CD4-positive, alpha-beta T cell treated with Interleukin-1 beta for 1 hour (primary cell): ENCODE measurements at places on chromosomes 5 and 9.

DNA sequence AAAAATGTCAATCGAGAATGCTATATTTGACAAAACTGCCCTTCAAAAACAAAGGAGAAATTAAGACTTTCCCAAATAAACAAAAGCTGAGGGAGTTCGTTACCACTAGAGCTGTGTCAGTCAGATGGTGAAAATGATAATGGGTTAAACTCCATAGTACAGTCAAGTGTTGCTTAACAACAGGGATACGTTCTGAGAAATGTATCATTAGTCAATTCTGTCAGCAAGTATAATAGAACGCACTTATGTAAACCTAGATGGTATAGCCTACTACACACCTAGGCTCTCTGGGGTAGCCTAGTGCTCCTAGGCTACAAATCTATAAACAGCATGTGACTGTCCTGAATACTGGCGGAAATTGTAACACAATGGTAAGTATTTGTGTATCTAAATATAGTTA lies 138.7 kb downstream of the DRD1 start:
- DNase-seq, result no peak

DNA sequence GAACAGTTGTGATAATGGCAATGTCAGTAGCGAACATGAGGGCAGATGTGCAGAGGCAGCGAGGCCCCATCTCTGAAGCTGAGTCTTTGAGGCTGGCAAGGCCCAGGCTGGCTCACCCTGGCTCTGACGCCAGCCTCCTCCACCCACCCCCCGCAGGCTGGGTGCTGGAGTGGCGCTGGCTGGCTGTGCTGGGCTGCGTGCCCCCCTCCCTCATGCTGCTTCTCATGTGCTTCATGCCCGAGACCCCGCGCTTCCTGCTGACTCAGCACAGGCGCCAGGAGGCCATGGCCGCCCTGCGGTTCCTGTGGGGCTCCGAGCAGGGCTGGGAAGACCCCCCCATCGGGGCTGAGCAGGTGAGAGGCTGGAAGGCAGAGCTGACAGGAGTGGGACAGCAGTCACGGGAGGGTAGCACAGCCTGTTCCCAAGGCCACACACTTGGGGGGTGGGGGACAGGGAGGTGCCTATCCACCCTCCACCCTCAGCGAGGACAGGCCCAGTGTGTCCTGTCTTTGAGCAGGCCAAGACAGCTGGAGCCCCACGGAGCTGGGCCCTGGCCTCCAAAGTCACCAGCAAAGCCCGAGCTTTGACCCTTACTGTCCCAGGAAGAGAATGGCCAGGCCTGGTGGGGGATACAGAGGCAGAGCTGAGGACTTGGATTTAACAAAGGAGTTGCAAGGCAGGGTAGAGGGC lies 5.6 kb downstream of the SLC2A8 start:
- DNase-seq, result no peak

- no peak for DNase-seq
Observed at GRCh38 chr5:127766676-127767335, 63.6 kb downstream of the CCDC192 start.

- no peak for DNase-seq
Observed at GRCh38 chr9:34237836-34238235, 59.0 kb downstream of the UBAP1 start.

DNA sequence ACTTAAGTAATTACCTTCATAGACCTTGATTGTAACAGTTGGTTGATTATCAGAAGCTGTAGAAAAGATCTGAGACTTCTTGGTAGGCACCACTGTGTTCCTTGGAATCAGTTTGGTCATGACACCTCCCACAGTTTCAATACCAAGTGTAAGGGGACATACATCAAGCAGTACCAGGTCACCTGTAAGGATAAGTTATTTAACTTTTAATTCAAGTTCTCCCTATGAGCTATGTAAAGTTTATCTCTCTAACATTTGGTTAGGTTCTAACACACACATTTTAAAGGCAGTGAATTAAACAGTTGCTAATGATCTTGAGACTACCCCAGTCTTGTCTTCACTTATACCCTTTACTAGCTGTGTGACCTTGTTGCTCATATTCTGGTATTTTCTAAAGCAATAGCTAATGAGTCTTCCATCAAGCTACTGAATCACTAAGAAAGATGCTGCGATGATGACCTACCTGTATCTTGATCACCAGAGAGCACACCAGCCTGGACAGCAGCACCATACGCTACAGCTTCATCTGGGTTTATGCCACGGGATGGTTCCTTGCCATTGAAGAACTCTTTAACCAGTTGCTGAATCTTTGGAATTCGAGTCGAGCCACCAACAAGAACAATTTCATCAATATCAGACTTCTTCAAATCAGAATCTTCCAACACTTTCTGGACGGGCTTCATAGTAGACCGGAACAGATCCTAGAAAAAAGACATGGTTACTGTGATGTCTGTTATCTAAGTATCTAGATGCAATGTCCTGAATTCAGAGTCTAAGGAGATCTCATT lies 2.8 kb downstream of the HSPA5 start:
- DNase-seq, result no peak

- no peak for DNase-seq
Observed at GRCh38 chr5:36417221-36417620, 115.5 kb upstream of the RANBP3L start.

GRCh38 chr5:147882586-147883313 lies 4.2 kb downstream of the SCGB3A2 start:
- no peak for DNase-seq

- no peak for DNase-seq
Observed at GRCh38 chr5:102857076-102857818, 102.1 kb downstream of the PAM start.

DNA sequence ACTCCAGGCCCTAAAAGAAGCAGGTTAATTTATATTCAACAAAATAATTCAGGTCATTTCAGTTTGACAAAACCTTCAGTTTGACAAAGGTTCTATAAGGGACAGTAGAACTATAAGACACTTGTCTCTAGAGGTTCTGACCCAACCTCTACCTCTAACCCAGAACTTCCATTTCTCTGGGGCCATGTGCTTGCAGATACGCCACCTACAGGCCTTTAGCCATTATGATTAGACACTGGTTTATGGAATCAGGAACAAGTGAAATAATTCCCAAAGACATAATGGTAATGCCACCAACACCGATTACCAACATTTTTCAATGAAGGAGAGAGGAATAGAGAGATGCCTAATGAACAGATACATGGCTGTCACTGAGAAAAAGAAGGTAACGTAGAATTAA lies 733.9 kb downstream of the PRELID2 start:
- no peak for DNase-seq

DNA sequence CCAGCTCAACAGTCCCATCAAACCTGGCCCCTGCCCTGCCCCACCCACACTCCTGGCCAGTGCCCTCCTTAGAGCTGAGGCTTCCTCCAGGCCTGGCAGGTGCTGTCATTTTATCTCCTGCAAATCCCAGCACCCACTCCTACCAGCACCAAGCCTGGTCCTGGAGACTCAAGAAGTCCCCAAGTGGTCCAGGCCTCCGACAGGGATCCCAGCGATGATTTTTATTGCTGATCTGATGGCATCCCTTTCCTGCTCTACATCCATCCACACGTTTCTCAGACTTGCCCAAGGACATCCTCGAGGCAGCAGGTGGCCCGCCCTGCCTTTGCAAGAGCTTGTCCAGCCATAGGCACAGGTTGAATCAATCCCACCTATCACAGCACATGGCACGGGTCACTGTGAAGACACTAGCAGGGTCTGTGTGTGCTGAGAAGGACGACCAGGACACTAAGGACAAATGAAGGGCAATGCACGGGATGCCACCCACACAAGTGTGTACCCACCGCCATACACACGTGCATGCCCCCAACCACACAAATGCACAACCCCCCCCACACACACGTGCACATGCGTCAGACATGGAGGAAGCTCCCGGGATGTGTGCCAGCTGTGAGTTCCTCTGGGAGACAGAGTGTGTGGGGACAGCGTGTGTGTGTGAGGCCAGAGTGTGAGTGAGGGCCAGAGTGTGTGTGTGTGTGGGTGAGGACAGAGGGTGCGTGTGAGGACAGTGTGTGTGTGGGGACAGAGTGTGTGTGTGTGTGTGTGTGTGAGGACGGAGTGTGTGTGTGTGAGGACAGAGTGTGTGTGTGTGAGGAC lies 62.4 kb upstream of the UBAC1 start:
- no peak for DNase-seq

DNA sequence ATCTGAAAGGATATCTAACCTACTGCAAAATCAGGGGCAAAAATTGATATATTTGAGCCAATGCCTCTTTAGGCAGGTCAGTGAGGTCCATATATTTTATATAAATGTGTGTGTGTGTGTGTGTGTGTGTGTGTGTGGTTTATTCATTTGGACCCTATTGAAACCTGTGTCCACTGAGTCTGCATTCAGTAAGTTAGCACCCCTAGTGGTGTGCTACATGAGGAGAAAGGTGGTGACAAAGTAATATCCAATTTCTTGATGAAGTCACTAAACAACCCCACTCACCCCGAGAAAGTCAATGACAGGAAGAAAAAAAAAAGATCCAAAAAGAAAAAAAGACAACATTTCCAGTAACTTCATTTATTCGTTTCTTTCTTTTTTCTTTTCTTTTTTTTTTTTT lies 4.1 kb downstream of the FBXW11 start:
- no peak for DNase-seq

GRCh38 chr9:75896193-75896592 lies 5.7 kb downstream of the PCSK5 start:
- no peak for DNase-seq

GRCh38 chr5:34585601-34586104 lies 70.5 kb upstream of the RAI14 start:
- no peak for DNase-seq

- no peak for DNase-seq
Observed at GRCh38 chr5:2205185-2205585, 322.5 kb upstream of the IRX4 start.

DNA sequence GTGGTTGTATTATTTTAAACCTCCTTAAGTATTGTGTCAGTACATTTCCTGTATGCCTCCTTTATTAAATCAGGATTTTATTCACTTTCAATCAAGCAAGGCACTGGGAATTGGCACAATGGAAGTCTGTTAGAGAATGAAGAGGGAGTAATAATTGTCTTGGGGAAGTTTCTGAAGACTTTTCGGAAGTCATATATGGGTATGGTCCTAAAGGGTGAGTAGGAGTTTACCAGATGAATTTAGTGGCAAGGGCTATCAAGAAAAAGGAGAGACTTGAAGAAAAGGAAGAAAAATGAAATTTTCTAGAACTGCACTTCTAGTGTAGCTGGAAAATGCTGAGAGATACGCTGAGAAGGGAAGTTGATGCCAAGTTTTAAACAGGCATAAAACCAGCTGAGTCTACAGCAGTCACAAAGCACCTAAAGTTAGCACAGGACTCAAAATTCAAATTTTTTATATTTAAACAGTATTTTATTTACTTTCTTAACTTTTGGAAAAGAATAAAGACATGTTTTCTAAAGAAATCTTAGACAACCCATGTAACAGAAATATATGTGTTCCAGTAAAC lies 184.9 kb downstream of the SMC2 start:
- no peak for DNase-seq

- no peak for DNase-seq
Observed at GRCh38 chr5:67377631-67378030, 181.0 kb upstream of the CD180 start.

GRCh38 chr5:56735849-56736641 lies 79.3 kb upstream of the MAP3K1 start:
- DNase-seq, result no peak

- no peak for DNase-seq
Observed at GRCh38 chr5:98461485-98461884, 312.0 kb upstream of the RGMB start.

GRCh38 chr5:96663608-96664007 lies 1.4 kb downstream of the CAST start:
- no peak for DNase-seq

- DNase-seq, result no peak
Observed at GRCh38 chr5:154923441-154924430, 14.3 kb downstream of the GEMIN5 start.

GRCh38 chr5:31113101-31113500 lies 80.4 kb upstream of the CDH6 start:
- no peak for DNase-seq

GRCh38 chr5:178487911-178488600 lies 102.1 kb downstream of the COL23A1 start:
- DNase-seq, result no peak

GRCh38 chr5:159982421-159983173 lies 26.3 kb upstream of the TTC1 start:
- no peak for DNase-seq

DNA sequence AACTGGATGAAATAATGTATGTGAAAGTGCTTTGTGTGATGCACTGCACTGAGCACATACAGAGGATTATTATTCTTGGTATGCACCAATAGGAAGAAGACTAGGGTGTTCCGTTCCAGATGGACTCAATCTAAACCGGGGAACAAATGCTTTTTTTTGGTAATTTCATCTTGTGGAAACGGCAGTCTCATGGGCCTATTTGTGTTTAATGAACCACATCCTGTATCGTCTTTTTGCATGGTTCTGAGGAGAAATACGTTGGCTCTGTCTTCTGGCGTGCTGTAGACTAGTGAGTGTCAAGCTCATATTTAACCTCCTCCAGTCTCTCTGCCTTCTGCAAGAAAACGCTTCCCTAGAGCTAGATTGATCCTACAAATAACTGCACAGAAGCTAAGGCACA lies 30.0 kb downstream of the TRIM32 start:
- DNase-seq, result no peak

DNA sequence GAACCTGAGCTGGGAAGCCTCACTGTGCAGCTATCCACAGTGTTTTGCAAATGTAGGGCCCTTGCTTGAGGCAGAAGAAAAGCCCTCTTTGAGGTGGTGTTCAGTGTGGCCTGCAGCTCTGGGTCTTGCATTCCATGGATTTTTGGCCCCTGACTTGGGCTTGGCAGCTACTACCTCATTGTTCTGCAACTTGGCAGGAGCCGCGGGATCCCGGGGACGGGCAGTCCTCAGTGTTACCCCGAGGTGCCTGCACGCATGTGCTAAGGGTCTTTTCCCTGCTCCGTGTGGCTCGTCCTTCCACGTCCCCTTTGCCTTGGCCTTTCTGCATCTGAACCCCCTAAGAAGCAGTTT lies 39.8 kb downstream of the NEK6 start:
- no peak for DNase-seq

DNA sequence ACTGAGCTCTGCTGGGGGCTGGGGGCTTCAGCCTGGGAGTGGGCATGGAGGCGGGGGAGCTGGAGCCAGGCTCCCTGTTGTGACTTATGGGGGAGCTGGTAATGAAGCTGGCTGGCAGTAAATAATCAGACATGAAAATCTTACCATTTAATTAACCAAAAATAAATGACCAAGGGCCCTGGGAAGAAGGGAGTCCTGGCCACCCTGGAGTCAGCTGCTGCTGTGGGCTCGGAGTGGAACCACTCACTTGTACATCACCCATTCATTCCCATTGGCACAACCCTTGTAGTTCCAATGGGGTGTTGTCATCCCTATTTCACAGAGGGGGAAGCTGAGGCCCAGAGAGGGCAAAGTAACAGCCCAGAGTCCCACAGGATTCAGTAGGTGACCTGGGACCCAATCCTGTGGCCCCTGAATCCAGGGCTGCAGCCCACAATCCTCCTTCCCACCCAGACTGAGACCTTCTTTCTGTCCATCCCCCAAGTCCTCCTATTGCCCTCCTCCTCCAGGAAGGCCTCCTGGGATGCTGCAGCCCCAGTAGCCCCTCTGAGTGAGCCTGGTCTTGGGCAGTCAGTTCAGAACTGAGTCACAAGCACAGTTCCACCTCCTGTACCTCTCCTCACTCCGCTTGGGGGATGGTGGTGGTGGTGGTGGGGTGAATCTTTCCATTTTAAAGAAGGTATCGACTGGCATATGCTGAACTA lies 259.4 kb upstream of the MVB12B start:
- no peak for DNase-seq

- no peak for DNase-seq
Observed at GRCh38 chr9:13717322-13718054, 438.0 kb upstream of the MPDZ start.
